ENCODE measurements at places on chromosomes 7 and 10.

- no peak for DNase-seq
These were observed 185.6 kb downstream of the LRRC4 start for GRCh38 chr7:127845522-127846214.

DNA sequence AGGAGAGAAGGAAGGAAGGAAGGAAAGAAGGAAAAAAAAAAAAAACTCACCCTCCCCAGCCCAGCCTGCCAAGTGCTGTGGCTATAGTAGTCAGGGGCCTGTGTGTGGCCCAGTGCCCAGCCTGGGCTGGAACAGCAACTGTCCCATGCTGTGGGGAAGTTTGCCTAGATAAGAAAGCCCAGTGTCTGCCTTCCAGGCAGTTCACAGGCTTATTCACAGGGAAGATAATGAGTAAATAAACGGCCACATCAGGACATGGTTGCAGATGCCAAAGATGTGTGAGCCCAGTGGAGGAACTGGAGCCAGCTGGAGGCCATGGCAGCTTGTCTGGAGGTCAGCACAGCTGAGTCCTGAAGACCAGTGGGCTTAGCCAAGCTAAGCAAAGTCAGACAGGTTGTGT, 132.4 kb upstream of the FOXK1 start:
- no peak for DNase-seq

DNA sequence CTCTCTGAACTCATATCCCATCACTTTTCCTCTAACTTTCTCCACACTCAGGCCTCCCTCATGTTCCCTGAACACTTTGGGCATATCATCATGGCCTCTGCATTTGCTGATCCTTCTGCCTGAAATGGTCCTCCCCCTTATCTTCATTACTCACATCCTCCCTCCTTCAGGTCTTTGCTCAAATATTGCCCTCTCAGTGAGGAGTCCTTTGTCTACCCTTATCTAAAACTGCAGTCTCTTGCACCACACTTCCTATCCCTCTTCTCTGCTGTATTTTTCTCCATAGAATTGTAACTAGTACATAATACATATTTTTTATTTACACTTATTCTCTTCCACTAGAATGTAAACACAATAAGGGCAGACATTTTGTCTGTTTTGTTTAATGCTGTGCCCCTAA, 41.7 kb downstream of the DNAJC1 start:
- no peak for DNase-seq

DNA sequence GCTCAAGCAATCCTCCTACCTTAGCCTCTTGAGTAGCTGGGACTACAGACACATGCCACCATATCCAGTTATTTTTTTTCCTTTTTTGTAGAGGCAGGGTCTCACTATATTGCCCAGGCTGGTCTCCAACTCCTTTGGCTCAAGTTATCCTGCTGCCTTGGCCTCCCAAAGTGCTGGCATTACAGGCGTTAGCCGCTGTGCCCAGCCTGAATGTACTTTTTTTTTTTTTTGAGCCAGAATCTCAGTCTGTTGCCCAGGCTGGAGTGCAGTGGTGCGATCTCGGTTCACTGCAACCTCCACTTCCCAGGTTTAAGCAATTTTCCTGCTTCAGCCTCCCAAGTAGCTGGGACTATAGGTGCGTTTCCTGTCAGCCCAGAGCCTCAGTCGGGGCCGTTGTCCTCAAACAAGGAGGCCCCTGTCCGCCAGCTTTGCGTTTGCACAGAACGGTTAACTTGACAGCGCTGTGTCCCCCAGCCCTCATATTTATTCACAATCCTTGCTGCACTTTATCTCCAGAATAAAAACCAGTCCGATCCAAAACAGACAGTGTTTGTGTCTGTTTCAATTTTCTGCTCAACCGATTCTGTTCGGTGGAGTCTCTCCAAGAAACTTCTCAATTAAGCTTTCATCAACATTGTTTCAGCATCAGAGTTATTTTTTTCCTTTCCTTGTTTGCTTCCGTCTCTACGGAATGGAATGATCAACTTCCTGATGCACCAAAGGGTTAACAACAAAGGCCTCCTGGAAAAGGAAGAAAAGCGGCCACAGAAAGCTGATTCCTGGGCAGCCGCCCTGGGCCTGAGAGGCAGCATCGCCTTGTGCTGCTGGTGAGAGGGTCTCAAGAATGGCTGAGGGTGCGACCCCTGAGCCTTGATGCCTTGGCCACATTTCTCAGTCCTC, 64.5 kb downstream of the PDIA4 start:
- no peak for DNase-seq

DNA sequence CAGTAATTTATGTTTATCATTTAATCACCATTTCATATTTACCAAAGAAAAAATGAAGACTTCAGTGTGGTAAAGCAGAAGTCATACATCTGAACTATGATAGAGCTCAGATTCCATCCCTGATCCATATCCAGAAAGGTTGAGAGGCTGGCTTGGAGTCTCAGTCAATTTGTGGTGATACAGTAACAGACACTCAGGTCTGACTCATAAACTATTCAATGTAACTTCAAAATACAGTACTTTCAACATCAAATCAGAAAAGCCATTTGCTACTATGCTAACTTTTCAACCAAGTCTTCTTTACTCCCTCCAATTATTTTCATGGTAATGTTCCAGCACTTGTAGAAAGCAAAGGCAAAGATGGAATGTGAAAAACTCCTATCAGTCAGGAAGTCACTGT, 190.4 kb downstream of the HDAC9 start:
- DNase-seq, result no peak

DNA sequence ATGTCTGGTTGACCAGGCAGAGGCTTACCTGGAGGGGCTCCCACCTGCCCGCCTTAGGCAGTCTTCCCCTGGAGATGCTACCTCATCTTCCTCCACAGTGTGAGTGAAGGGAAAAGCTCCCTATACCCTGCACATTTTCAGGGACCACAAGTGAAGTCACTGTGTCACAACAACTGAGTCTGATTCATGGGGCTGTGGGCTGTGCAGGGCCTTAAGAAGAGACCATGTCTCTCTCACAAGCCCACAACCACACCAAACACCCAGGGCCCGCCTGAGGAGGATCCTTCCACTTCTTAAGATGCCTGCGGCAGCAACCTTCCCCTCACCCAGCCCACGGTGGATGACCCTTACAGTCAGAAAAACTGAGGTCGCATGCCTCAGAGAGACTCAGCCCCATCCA, 118.3 kb downstream of the KMT2E start:
- no peak for DNase-seq

DNA sequence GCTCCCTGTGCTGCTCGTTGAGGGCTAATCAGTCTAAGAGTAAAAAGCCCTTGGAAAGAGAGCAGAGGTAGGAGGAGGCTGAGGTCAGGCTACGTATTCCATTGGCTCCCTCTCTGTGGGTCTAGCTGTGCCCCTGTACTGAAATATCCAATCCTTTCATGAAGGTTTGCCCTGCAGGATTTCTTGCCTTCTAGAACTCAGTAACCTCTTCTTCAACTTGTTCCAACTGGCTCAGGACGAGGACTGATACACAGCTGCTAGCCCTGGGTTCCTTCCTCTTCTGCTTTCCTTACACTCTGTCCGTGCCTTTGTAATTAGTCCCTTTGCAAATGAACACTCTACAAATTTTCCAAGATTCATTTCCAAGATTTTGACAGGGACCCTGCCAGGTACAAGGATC, 560.5 kb downstream of the ACTR3B start:
- no peak for DNase-seq

GRCh38 chr10:69837261-69837660, 35.6 kb downstream of the COL13A1 start:
- DNase-seq, result no peak

DNA sequence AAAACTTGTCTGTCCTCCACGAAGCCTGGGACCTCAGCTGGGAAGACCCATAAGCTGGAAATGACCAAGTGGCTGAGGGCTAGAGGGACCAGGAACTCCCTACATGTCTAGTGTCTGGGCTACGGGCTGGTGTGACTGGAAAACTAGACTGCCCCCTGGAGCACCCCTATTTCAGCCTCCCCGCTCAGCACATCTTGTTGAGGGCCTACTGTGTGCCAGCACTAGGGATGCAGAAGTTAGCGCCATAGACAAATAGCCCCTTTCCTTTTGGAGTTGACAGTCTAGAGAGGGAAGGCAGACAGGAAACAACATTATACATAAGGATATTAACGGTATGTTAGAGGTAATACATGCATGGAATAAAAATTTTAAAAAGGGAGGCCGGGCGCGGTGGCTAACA, 74.5 kb downstream of the TEX36 start:
- DNase-seq, result no peak

DNA sequence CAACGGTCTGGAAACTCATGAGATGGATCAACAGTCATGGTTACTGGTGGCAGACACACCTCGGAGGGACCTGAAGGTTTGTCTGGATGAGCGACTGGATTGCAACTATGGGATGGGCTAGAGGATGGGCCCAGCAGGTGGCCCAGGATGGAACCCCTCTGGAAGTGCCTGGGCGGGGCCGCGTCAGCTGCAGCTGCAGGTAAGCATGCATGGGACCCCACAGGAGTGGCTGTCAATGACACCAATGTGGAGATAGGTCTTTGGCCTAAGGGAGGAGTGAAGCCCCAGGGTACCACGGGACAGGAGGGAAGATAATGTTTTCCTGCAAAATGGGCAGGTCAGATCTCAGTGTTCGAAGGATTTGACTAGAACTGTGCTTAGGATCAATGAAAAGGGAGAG, 103.4 kb downstream of the LANCL2 start:
- DNase-seq, result no peak

DNA sequence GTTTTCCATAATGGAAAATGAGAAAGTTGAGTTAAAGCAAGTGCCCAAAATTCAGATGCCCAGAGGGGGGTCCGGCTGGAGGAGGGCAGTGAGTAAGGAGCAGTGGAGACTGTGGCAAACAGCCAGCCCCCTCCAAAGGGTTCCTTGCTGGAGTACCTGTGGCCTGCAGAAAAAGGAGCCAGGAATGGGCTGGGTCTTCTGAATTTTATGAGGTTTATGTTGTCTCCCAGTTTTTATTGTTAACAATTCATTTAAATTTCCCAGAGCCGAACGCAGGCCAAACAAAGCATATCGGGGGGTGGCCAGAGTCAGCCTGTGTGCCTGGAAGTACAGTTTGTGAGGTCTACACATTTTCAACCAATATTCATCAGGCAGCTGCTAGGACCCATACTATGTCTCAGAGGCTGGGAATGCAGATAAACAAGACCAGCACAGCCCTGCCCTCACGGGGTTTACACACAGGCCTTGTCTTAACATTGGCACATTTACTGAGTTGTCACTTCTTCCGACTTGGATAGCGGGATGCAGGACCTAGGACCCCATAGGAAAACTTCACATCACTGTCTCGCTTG, 12.9 kb upstream of the CSGALNACT2 start:
- DNase-seq, result no peak

- DNase-seq, result no peak
These were observed 31.2 kb upstream of the FAM20C start for GRCh38 chr7:160958-161725.

DNA sequence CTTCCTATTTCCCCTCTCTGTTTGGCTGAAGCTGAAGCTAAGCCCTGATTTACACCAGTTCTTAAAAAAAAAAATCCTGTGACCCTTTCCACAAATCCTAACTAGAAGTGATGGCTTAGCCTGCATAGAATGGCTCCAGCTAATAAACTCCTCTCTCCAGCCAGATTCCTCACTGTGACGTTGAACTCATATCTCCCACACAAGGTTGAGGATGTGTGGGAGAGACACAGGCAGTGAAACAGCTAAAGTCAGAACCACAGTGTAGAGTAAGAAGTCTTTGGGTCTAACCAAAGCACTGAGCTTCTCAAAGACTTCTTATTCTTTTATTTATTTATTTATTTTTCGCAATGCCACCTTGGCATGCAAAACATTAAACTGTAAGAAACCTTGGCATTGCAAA, 268.3 kb downstream of the SNX13 start:
- DNase-seq, result no peak

DNA sequence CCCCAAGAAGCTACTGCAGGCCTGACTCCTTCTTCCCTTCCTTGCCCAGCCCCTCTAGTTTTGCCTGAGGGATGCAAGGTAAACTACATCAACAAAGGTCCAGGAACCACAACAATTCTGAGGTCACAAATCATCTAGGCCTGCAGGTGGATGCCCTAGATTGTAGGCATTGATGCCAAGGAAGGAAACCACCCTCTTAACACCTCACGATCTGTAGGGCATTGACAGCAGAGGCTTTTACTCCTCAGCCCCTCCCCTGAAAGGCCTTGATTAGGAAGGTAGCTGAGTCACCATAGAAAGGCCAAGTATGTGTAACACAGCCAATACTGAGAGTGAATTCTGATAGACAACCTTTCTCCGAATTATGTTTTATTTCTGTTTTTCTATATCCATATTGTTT, 46.7 kb upstream of the FAM3C start:
- DNase-seq, result no peak

DNA sequence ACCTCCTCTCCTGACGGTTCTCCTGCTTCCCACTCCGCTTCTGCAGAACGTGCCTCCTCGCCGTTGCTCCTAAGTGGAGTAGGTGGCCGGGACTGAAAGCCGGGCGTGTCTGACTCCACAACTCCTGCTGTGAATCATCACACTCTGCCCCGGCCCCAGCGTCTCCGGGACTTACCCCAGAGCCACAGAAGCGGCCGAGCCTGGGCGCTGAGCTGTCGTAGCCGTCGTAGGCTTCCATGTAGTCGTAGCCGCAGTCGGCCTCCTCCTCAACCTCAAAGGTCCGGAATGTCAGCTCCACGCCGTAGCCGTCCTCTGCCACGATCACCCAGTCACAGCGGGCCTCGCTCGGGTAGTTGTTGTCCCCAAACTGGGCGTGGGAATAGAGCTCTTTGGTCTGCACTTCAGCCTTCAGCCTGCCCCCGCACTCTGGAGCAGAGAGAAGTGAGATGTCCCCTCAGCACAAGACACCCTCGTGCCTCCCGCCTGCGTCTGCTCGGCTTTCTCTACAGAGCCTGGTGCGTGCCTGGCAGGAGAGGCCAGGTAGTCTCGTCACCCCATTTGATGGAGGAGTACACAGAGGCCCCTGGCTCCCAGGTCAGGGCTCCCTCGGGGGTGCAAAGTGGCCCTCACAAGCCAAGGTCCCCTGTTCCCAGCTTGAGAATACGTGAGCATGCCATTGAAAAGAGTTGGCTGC, 11.2 kb upstream of the OPALIN start:
- DNase-seq, result no peak

DNA sequence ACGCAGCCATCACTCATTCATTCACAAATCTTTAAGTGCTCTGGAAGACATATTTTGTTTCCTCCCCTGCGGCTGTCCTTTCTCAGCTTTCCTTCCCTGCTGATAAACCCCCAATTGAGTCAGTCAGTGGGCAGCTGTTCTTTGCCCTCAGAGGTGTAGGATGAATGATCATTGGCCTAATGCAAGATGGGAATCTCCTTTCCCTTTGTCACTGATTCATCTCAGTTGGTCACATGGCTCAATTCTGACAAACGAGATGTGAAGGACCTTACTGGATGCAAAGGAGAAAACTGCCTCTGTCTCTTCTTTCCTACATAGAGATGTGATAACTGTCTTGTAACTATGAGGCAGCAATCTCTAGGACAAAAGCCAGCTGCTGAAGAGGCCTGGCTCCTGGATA, 44.6 kb downstream of the COL28A1 start:
- no peak for DNase-seq

GRCh38 chr7:34361663-34362250, 296.3 kb upstream of the NPSR1 start:
- DNase-seq, result no peak

GRCh38 chr7:92685136-92686042, 95.2 kb upstream of the FAM133B start:
- no peak for DNase-seq

GRCh38 chr10:120917521-120918250, 66.5 kb downstream of the WDR11 start:
- DNase-seq, result no peak

- DNase-seq, result no peak
These were observed 170.0 kb upstream of the MKLN1 start for GRCh38 chr7:131157530-131158243.

- DNase-seq, result no peak
These were observed 113.6 kb upstream of the NFE2L3 start for GRCh38 chr7:26038201-26038990.
